Stimulated activated CD8-positive, alpha-beta memory T cell treated with anti-CD3 and anti-CD28 coated beads, Interleukin-4, amount 100 ng/mL, for 1 hour (primary cell): ENCODE measurements at places on chromosomes 1 and 21.
A peak's percentile ranks its signal among the peaks of the same experiment; 100 is the strongest.

GRCh38 chr1:4700801-4701200 lies 46.4 kb downstream of the AJAP1 start:
- DNase-seq, result no peak

DNA sequence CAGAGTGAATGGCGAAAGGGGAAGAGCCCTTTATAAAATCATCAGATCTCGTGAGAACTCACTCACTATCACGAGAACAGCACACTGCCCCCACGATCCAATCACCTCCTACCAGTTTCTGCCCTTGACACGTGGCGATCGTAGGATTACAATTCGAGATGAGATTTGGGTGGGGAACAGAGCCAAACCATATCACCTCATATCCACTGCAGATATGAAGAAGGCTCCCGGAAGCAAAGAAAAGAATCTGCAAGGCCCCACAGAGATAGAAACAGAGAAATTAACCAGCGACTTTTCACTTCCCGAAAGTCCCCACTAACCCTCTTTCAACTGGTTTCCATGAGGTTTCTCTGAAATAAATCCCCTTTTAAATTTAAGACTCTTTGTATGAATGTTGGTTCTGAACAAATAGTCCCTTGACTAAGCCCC lies 86.2 kb upstream of the IRF2BP2 start:
- DNase-seq, result no peak

DNA sequence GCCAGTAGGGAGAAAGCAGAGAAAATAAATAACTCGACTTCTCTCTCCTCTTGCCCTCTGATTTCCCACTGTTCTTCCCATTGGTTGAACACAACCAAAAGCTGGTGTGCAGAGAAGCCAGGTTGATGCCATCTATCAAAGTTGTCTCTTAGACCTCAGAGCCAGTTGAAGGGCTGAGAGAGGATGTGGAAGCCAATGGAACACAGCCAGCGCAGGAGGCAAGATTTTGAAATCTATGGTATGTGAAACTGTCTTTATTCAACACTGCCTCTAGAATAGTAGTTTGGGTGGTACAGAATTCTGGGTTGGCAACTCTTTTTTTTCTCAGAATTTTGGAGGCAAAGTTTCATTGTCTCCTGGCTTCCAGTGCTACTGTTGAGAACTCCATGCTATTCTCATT lies 11.3 kb upstream of the SMAP2 start:
- no peak for DNase-seq

DNA sequence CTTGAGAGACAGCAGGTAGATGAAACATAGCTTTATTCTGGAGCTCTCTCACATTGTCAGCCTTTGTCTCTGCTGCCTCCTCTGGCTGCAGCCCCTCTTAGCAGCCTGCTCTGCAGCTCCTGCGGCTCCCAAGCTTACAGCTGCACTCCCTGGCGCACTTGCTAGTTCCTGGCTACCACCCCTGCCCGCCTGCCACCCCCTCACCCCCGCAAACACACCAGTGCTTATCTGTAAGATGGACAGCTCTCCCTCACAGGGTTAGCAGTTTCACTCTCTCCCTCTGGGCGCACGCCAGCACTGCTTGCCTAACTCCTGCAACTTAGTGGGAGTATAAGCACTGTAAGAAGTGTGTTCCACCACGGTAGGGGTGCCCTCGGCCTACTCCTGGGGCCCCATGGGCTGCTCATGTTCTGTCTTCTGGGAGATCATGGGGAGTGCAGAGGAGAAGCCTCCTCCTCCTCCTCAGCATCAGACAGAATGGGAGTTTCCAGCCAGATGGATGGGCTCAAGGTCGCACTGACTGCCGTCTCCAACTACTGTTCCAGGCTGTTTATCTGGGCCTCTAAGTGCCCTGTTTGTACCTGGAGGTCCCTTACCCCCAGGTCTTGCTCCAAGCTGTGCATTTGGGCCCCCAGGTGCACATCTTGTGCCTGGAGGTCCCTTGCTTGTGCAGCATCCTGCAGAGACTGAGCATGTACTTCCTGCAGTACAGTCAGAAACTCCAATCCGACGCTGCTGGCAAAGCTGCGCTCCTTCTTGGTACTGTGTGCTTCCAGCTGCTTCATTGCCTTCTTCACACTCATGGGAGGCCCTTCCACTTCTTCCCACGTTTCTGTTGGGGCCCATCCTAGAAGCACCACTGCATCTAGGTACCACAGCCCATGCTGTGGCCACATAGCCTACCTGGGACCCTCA lies 1388.1 kb downstream of the AMY1C start:
- no peak for DNase-seq

GRCh38 chr1:43252225-43252624 lies 17.6 kb upstream of the TMEM125 start:
- no peak for DNase-seq

DNA sequence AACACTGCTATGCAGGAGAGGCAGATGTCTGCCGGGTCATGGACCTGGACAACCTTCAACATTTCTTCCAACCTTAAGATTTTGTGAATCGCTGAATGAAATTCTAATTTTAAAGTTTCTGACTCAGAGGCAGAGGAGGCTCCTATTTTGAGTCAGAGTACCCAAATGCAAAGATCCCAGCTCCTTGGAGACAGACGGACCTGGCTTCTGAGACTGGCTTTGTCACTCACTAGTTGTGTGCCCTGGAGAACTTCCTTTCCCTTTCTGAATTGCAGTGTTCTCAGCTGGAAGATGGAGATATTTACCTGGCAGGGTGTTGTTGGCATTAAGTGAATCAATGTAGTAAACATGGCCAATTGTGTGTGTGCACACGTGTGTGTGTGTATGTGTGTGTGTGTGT lies 51.9 kb downstream of the IER5 start:
- DNase-seq, result no peak

- no peak for DNase-seq
Observed at GRCh38 chr1:79679916-79680315, 673.4 kb upstream of the ADGRL4 start.

GRCh38 chr1:44425341-44426082 lies 20.5 kb downstream of the RNF220 start:
- no peak for DNase-seq

GRCh38 chr1:220527908-220528678 lies at the start of gene MARK1:
Gene MARK1 (plus strand): TSS chr1:220528136. CDS start chr1:220528823, 687 bp downstream.
- DNase-seq, result no peak

DNA sequence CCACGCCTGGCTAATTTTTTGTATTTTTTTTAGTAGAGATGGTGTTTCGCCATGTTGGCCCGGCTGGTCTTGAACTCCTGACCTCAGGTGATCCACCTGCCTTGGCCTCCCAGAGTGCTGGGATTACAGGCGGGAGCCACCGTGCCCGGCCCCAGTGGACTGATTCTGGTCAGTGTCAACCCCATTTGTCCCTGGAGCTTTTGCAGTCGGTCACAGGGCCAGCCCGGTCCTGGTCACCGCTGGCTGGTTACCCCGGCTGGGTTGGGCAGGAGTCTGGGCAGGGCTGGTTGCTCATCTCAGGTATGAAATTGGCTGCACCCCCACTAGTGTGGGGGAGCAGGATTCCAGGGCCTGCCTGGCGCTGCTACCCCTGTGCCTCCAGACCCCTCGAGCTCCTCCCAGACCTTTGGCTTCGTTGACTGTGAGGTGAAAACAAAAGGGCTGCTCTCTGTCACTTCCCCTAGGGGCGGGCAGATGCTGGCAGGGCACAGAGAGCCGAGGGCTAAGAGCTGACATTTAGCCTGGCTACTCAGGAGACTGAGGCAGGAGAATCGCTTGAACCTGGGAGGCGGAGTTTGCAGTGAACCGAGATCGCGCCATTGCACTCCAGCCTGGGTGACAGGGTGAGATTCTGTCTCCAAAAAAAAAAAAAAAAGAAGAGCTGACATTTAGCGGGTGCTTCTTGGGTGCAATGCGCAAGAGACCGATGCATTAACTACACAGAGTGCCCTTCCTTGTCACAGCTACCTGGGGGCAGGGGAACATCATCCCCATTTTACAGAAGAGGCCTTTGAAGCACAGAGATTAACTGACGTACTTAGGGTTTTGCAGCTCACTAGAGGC lies 10.6 kb downstream of the TNFRSF1B start:
- no peak for DNase-seq

- no peak for DNase-seq
Observed at GRCh38 chr1:94792473-94793295, 27.5 kb upstream of the SLC44A3 start.

- DNase-seq, result no peak
Observed at GRCh38 chr1:151829352-151830046, 2.1 kb downstream of the RORC start.

- no peak for DNase-seq
Observed at GRCh38 chr1:203229471-203230135, at the start of gene CHIT1. Gene CHIT1 (minus strand): TSS chr1:203229673. CDS start chr1:203229636, 37 bp downstream.

GRCh38 chr21:42062236-42063022 lies 8.7 kb upstream of the UMODL1 start:
- DNase-seq, result peak; percentile 75

- DNase-seq, result no peak
Observed at GRCh38 chr1:228410671-228411070, 4.0 kb upstream of the TRIM11 start.

- DNase-seq, result no peak
Observed at GRCh38 chr1:73517603-73518191, 680.3 kb downstream of the LRRIQ3 start.

- no peak for DNase-seq
Observed at GRCh38 chr1:203692565-203693470, 66.2 kb downstream of the ATP2B4 start.

DNA sequence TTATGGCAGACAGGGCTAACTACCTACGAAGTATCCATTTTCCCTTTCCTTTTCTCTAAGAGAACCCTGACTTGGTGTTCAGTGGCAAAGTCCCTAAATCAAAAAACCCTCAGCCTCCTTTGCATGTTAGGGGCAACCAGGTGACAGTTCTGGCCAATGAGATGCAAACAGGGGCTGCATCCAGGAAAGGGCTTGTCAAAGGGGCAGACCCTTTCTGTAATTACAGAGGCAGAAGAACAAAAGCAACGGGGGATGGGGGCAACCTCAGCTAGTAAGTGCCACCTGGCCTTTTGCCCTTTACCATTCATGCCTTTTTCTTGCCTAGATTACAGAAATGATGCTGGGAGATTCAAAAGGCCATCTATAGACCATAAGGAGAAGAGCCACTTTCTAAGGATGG lies 34.4 kb downstream of the GLUL start:
- no peak for DNase-seq

DNA sequence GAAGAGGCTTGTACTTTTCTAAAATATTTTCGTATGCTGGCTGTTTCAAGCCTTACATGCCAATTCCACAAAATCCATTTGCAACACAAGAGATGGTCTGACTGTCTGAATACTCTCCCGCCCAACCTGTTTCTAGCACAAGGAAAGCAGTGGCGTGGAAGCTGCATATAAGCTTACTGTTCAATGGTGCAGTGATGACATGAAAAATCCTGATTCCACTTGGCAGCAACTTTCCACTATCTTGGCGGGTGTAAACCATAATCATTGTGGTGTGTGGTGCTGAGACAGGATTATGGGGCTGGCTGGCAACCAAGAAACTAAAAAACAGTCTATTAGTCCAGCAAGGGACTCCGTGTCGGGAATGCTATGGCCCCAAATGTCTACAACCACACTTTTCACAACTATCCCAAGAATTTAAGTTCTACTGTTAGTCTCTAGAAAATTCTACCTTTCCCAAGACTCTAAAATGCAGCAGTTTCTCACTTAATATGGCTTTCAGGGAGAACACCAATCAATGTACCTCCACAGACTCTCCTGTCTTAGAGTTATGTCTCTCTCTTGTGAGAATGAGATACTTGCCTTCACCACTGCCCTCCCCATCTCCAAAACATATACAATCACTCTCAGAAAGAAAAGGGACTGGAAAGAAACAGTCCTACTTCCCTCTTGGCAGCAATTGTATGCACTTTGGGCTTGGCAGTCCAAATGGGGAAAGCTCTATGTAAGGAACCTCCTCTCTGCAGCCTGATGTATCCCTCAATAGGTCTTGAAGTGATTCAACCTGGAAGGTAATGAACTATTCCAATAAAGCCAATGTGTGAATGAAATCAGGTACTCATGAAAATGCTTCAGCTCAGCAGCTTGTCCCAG lies 9.5 kb downstream of the COLGALT2 start:
- DNase-seq, result no peak

DNA sequence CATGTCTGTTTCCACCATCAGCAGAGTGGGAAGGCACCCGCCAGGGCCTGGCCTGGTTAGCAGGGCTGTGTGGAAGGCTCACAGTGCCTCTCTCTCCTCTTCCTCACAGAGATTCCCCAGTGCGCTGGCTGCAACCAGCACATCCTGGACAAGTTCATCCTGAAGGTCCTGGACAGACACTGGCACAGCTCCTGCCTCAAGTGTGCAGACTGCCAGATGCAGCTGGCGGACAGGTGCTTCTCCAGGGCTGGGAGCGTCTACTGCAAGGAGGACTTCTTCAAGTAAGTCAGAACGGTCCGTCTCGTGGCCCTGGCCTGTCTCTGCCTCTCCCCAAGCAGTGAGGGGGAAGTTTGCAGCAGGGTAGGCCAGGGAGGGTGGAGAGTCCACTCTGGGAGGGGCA lies 18.1 kb downstream of the LHX4 start:
- DNase-seq, result no peak

- DNase-seq, result no peak
Observed at GRCh38 chr1:228990906-228991569, 255.8 kb downstream of the RHOU start.

- no peak for DNase-seq
Observed at GRCh38 chr1:10687782-10688408, 108.6 kb downstream of the CASZ1 start.

GRCh38 chr1:71233645-71234044 lies 152.8 kb upstream of the ZRANB2 start:
- no peak for DNase-seq

GRCh38 chr1:228530951-228531731 lies 44.0 kb downstream of the RNF187 start:
- no peak for DNase-seq

- no peak for DNase-seq
Observed at GRCh38 chr1:70071601-70072000, 133.8 kb downstream of the LRRC40 start.

DNA sequence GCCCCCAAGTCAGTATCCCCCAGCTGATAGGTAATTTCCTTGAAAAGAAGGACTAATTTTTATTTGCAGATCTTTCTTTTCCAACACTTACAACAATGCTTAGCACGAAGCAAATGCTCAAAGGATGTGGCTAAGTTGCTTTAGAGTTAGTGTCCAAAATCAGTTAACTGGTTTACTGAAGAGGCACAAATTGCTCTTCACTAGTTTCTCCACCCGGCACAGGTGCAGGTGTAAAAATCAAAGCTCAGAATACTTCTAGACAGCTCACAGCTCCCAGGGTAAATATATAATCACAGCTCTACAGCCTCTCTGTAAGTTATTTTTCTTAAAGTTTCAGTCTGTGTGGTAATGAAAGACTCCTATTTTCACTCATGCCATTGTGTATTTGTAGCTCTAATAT lies 361.8 kb downstream of the NEGR1 start:
- DNase-seq, result no peak
